ENCODE measurements at places on chromosomes 1 and 21. TPM values are rescaled to one million over a fixed set of nuclear protein-coding genes. Genes with fewer than 3 reads are reported as not detected.

DNA sequence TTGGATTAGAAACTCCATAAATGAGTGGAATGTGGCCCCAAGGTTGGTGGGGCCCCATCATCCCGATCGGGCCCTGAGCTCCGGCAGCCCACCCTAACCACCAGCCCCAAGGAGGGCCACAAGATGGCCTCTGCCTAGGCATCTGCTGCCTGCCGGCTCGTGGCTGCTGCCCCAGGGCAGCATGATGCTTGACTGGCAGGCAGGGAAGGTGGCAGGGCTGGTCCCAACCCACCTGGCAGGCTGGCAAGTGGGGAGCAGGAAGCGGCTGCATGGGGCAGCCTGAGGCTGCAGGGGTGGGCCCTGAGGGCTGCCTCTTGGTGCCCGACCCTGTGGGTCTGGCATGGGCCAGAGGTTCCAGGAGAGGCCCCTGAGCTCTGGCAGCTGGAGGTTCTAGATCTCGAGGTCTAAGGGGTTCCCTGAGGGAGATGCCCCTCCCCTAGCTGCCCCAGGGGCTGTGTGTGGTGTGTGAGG is 760 bp upstream of the GJC2 start:
- H3K4me3 ChIP-seq = no peak overlapping the region
- no peak for DNase-seq
- no peaks in the 10 kb centered on the region for H3K27me3 ChIP-seq
- peaks cover 37% of the 10 kb centered on the region for H3K4me1 ChIP-seq
- H3K36me3 ChIP-seq = peaks cover 37% of the 10 kb centered on the region

RPTN gene
- polyA plus RNA-seq = not detected

RHBG gene
- not detected for polyA plus RNA-seq

GRCh38 chr1:202745323-202745888 is 35.2 kb upstream of the SYT2 start:
- no peak overlapping the region for H3K4me3 ChIP-seq
- no peaks in the 10 kb centered on the region for H3K4me1 ChIP-seq
- no peaks in the 10 kb centered on the region for H3K27me3 ChIP-seq
- DNase-seq = no peak
- no peak overlapping the region for H3K27ac ChIP-seq

GRCh38 chr1:218916720-218917119 is 257.0 kb upstream of the LYPLAL1 start:
- H3K36me3 ChIP-seq = no peaks in the 10 kb centered on the region
- no peaks in the 10 kb centered on the region for H3K4me1 ChIP-seq
- no peak overlapping the region for H3K4me3 ChIP-seq
- DNase-seq = no peak
- no peak overlapping the region for H3K27ac ChIP-seq

- H3K4me1 ChIP-seq = no peaks in the 10 kb centered on the region
- no peaks in the 10 kb centered on the region for H3K36me3 ChIP-seq
- no peak overlapping the region for H3K27ac ChIP-seq
- no peak overlapping the region for H3K4me3 ChIP-seq
Measured at GRCh38 chr21:33126569-33126968, 56.6 kb downstream of the OLIG1 start.

DNA sequence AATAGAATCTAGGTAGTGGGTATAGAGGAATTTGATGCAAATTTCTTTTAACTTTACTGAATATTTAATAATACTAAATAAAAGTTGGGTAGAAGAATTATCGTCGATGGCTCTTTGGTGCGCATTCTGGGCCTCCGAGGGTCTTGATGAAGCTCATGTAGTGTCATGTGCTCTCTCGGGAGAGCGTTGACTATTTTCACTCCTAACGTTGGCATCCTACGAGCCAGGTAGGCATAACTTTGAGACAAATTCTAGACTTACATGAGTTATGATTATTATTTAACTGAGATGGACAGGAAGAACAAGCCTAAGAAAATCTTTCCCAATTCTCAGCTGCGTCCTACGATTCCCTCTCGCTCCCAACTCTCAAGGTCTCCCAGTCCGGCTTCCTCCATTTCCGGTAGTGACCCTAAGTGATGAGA is 550 bp upstream of the PCAT6 start:
- no peaks in the 10 kb centered on the region for H3K27me3 ChIP-seq
- H3K27ac ChIP-seq = peak overlapping the region; percentile 91
- no peak for DNase-seq
- no peaks in the 10 kb centered on the region for H3K36me3 ChIP-seq
- no peaks in the 10 kb centered on the region for H3K4me1 ChIP-seq

DNA sequence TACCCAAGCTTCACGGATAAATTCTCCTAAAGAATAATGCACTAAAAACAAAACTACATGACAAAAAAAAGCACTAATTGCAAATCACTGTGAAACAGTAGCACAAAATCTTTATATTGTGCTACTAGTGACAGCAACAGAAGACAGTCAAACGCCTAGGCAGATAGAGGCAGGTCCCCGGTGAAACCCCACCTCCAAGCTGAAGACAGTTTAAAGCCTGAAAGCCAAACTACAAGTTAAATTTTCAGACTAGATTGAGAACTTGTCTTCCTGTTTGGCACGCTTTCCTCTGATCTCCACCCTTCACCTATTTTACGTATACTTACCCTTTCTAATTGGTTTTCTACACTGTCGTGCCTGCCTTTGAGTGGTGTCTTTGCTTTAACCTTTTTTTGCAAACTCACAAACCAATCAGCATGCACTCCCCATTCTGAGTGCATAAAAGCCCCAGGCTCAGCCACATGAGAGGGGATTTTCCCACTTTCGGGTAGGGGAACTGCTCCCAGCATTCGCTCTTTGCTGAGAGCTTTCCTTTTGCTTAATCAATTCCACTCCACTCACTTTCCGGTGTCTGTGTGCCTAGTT is 3.6 kb upstream of the BACH1 start:
- peaks cover 13% of the 10 kb centered on the region for H3K4me1 ChIP-seq
- no peak overlapping the region for H3K27ac ChIP-seq
- no peaks in the 10 kb centered on the region for H3K36me3 ChIP-seq
- no peaks in the 10 kb centered on the region for H3K27me3 ChIP-seq
- no peak for DNase-seq

PTTG1IP gene
- 146 TPM for polyA plus RNA-seq

SHE gene
- 3.0 TPM for polyA plus RNA-seq

DNA sequence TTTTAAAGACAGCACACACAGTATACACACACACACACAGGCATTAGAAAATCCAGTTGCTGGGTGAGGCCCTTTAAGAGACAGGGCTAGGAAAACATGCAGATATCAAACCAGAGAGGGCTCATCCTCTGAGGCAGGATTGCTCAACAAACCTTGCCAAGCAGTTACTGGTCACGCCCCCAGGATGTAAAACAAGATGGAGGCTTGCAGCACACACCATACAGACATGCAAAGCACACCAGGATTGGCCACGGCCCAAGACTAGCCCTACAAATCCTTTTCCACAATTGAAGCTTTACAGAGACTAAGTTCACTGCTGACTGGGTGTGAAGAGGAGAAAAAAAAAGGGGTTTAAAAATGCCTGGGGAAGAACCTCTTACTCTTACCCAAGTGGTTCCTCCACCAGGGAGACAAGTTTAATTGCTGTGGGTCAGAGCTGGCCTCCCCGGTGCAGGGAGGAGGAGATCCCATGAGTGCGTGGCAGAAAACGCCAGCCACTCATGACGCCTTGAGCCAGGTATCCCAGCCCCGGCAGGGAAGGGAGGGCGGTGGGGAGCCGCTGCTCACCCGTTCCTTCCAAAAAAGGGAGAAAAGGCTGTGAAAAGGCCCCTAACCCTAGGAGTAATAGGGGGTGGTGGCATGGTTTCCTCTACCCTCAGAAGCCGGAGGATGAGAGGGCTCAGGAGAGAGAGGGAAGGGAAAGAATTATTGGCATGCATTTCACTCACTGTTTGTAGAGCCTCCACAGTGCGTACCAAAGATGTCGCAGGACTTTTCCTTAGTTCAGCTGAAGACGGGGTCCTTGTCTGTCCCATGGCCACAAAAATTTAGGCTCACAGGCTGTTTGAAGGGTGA is 594.6 kb upstream of the ZP4 start:
- H3K4me3 ChIP-seq = no peak overlapping the region
- no peaks in the 10 kb centered on the region for H3K36me3 ChIP-seq
- no peaks in the 10 kb centered on the region for H3K27me3 ChIP-seq
- no peak overlapping the region for H3K27ac ChIP-seq

RBM15 gene
- polyA plus RNA-seq = 2.5 TPM

HMGCS2 gene
- polyA plus RNA-seq = 276 TPM

Data from sigmoid colon (tissue), 7 donors.